AG09319 (cell line): ENCODE measurements at places on chromosomes 6 and 20.

- no peak for DNase-seq
Observed at GRCh38 chr6:151018046-151018445, 152.5 kb downstream of the MTHFD1L start.

DNA sequence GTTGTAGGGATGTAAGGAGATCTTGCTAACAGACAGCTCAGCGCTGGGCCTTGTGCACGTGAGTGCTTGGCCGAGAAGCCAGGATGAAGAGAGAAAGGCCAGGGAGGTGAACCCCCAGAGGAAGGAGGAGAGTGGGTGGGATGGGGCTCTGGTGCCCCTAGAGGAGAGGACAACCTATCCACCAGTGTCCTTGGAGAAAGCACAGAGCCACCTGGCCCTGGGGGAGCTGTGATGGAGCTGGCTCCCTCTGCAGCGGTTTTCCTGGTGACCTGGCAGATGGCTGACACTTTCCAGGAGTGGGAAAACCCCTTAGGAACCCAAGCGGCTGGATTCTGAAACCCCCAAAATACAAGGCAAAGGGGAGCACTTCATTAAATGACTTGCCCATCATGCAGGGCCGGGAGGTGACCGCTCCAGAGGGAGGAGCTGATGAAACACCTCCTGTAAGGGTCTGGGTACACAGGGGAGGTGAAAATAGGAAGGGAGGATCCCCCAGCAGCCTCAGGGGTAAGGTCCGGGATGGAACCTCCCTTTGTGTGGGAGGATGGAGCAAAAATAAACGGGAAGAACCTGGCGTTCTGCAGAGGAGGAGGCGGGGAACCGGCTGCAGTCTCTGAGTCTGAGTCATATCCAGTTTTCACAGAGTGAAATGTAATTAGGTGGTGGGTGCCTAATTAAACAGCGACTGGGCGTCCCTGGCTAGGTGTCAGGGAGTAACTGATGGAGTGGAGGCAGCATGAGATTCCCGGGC is 80.4 kb downstream of the SULF2 start:
- no peak for DNase-seq

GRCh38 chr6:11876934-11877433 is 98.4 kb upstream of the ADTRP start:
- no peak for DNase-seq

GRCh38 chr6:147958683-147959082 is 384.0 kb upstream of the SASH1 start:
- DNase-seq: no peak

- DNase-seq: no peak
Observed at GRCh38 chr6:138188278-138188941, 26.7 kb downstream of the ARFGEF3 start.

- DNase-seq: no peak
Observed at GRCh38 chr6:109389650-109390274, 7.5 kb upstream of the CD164 start.

DNA sequence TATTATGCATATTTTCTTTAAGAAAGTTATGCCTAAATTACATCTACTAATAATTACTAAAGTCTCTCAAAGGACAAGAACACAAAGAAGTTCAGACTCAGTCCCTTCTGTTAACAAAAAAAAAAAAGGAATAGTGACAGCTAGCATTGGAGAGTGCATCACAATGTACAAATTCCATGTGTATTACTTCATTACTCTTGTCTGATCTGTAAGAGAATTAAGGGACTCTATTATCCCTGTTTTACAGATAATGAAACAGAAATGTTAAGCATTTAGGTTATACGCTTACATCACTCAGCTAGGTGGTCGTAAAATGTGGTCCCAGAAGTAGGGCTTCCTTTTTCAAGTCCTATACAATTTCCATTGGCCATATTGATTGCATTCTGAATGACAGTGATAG is 17.2 kb upstream of the VNN1 start:
- no peak for DNase-seq

DNA sequence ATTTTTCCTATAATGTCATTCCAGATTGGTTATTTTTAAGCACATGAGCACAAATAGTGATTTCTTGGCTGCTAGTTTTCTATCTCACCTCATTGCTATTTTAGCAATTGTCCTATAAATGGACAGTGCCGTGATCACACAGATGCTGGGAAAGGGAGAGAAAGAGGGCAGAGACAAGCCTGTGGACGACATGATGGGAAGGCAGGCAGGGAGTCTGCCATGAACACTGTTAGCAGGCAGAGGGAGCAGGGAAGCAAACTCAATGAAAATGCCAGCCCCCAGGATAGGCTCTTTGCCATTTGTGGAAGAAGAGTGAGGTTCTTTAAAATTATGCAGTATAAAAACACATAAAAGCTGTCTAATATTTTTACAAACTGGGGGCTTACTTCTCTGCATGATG is 96.8 kb downstream of the ADTRP start:
- DNase-seq: no peak
